ENCODE measurements at places on chromosomes 12 and 14. TPM values are rescaled to one million over a fixed set of nuclear protein-coding genes. Genes with fewer than 3 reads are reported as not detected.

DNA sequence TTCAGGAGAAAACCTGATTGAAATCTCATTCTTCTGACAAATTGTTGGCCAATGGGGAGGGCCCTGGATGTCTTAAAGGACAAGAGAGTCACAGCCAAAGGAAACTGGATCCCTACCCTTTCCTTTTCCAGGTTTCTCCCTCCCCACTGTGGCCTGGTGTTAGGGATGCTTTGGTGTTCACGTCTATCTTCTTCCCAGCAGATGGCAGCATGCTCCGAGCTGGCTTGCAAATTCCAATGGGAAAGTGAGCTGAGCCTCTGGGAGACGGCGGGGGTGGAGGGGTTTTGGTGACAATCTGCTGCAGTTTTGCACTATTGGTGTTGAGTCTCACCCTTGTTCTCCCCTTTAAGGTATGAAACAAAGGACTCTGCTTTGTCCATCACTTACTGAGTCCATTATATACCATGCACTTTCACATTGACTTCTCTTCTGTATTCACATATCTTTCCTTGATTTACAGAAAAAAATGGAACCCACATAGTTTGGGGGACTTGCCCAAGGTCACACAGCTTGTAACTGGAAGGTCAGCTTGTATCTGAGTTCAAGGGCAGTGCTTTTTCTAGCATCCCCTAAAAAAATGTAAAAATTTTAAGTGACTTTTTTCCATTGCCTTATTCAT is 39.3 kb downstream of the CCDC177 start:
- peak; percentile 29 for DNase-seq

DNA sequence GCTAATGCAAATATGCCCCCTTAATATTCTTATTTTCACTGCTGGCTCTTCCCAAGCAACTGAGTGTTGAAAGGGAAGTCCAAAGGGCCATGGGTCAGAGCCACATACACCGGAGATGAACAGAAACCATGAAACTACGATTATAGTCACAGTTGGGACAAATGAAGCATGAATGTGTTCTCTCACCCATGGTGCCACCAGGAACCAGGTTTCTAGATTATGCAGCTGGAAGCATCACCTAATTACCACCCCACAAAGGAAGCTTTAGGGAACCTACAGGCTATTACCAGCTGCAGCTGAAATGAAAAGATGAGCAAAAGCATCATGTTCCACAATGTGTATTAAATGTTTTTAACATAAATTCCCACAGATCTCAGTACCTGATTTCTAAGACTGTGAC is 15.4 kb downstream of the TMTC1 start:
- DNase-seq, result no peak

DNA sequence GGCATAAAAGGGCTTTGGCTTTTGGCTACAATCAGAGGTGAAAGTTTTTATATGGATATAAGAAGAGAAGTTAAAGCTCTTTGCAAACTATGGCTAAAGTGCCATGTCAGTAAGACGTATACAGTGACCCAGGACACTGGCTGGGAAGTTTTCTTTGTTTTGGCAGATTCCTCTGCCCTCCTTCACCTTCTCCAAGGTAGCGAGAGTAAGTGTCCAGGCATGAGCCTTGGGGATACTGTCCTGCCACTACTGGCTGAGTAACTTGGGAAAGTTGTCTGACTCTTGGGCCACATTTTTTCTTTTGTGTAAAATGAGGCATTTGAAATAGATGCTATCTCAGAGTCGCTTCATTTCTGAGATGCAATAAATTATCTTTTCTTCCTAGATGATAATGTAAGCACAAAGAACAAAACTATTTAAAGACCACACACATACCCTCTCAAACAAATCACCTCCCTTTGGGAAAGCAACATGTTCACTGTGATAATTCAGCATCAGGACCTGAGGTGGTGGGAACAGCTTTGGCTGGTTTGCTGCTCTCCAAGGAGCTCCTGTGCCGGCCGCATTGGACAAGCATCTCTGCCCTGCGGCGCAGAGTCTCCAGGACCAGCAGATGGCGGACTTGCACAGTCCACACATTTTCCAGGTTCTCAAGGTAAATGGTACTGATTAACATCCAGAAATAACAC is 106.3 kb downstream of the PTCSC3 start:
- DNase-seq, result peak; percentile 71

NXPH4 gene
- total RNA-seq, result 2.8 TPM

TPPP2 gene
- not detected for total RNA-seq

STAC3 gene
- 1.1 TPM for total RNA-seq

- peak; percentile 86 for DNase-seq
Observed at GRCh38 chr12:29164477-29165393, 15.7 kb downstream of the FAR2 start.

- peak; percentile 95 for DNase-seq
Observed at GRCh38 chr12:52969828-52970569, 21.1 kb downstream of the KRT18 start.

DNA sequence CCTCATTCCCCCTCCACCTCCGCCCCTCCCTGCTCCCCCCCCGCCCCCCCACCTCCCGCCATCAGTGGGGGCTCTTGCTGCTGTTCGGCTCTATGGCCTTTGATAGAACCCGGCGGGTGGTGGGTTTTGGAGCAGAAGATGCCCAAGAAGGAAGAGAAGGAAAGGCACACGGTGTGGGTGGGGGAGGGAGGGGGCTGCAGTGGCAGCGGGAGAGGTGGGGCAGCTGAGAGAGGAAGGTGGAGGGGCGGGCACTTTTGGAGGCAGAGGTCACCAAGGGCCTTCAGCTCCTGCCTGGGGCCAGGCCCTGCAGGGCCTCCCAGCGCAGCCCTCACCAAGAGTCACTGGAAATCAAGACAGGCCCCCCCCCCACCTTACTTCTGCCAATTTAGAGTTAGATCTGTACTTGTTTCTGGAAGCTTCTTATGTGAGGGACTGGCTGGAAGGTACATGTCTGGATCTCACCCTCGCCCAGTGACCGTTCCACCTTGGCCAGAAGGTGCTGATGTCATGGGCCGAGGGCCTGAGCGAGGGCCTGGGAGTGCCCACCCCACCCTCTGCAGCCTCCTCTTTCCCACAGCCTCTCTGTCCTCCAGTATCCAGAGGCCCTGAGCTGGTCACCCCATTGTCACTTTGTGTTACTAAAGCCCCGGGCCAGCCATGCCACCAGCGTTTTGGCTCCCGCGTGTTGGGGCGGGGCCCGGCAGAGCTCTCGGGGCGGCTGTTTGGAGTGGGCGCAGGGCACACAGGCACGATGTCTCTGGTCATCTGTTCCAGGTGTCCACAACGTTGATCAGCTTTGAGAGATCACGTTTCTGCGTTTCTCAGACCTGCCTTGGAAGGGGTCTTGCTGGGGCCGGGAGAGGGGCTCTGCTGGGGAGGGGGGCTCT is 153.9 kb downstream of the KIF26A start:
- DNase-seq, result no peak

SERPINA12 gene
- not detected for total RNA-seq

SPRYD4 gene
- total RNA-seq, result 4.4 TPM

All from HT-29 (cell line).